Activated T-cell treated with anti-CD3 and anti-CD28 coated beads, Interleukin-2, amount 50 U/mL, for 1 hour (primary cell): ENCODE measurements at places on chromosomes 5 and 9.

- no peak for DNase-seq
Measured at GRCh38 chr9:88753691-88754367, 218.9 kb downstream of the NXNL2 start.

DNA sequence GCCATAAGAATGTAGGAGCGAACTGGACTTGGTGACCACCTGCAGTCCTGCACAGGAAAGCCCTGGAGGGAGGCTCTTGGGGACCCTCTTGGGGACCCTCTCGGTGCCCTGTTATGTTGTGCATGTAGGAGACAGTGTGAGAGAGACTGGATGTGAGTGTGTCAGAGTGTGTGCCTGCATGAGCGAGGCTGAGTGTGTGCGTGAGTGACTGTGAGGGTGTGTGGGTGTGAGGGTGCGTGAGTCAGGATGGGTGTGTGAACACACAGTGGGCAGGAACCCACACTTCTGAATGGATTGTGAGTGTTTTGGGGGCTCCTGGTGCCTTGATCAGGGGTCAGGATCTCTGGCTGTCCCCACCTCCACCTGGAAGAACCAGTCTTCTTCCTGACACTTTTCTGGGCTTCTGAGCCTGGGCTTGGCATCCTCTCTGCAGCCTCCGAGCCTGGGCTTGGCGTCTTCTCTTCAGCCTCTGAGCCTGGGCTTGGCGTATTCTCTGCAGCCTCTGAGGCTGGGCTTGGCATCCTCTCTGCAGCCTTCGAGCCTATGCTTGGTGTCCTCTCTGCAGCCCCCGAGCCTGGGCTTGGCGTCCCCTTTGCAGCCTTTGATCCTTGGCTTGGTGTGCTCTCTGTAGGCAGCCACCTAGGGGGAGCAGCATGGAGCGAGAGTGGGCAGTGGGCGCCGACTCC lies 25.6 kb upstream of the ANKRD33B start:
- DNase-seq: no peak

GRCh38 chr5:34497470-34497808 lies 158.7 kb upstream of the RAI14 start:
- DNase-seq: no peak

DNA sequence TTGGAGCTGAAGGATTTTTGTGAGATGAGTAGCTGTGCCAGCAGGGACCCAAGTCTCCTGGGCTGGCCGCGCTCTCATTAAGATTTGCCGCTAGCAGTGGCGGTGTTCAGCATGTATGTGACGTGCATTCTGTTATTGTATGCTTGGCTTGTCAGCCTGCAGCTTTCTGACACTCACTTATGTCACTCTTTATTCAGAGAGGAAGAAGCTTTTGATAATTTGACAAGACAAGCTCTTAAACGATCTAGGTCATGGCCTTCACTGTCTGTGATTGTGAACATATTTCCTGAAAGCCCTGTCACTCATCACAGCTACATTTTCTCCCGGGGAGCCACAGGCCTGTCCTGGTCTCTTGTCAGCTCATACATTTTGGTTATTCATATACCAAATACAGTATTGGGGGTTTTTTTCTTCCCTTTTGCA lies 98.2 kb upstream of the GRHPR start:
- DNase-seq: no peak

DNA sequence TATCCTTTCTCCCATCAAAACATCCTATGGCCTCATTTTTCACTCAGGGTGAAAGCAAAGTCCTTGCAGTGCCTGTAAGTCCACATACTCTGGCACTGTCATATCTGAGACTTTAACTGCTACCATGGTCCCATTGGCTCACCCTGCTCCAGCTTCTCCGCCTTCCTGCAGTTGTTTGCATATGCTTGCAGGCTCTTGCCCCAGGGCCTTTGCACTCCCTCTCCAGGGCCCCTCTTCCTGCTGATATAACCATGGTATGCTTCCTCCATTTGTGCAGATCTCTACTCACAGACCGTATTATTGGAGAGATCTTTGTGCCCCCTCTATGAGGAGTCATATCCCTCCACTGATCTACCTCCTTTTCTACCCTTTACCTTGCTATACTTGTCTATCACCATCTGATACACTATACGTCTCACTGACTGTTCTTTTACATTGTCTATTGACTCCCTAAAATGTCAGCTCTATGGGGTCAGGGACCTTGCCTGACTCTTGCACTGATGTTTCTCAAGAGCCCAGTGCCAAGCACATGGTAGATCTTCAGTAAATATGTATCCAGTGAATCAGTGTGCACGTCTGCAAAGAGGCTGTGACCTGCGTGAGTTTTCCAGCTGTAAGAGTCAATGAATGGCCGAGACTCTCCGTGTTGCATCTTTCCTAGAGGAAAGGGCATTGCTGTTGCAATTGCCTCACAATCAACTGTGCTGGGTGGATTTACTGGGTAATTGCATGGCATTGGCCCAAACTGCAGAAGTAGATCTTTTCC lies 81.7 kb upstream of the CPEB4 start:
- DNase-seq: no peak

GRCh38 chr5:113514289-113514635 lies 768 bp downstream of the YTHDC2 start:
- DNase-seq: no peak

- no peak for DNase-seq
Measured at GRCh38 chr5:61486476-61486875, 154.4 kb downstream of the ZSWIM6 start.

DNA sequence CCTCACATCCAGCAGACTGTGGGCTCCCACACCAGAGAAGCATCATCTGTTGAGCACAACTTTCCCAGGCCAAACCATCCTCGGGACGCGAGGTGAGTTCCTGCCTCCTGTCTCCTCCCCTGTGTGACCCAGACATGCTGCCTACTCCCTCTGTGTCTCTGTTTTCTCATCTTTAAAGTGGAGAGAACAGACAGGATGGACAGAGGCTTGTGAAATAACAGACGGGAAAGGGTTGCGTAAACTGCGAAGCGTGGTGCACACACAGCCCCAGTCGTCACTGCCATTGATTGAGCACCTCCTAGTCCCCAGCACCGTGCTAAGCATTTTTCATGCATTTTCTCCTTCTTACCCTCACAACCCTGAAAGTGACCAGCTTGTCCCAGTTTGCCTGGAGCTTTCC lies 52.1 kb upstream of the LMX1B start:
- DNase-seq: no peak

- DNase-seq: no peak
Measured at GRCh38 chr5:168286386-168286785, 5.1 kb upstream of the WWC1 start.

GRCh38 chr5:102511666-102512065 lies 12.9 kb upstream of the SLCO6A1 start:
- no peak for DNase-seq

DNA sequence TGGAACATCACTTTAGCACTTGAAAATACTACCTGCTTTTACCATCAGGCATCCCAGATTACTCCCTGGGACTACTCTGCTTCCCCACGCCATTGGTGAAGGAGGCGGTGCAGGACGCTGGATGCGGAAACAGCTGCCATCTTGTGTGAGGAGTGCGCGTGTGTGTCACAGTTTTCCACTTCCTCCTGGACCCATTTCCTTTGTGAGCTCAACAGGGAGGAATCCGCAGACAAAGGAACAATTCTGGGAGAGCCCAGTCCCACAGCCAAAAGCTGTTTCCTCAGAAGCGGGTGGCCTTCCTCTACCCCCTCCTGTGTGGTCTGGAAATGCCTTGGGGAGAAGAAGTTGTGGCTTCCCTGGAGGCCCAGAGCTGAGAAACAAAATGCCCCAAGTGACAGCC lies 16.8 kb downstream of the AFAP1L1 start:
- DNase-seq: no peak

DNA sequence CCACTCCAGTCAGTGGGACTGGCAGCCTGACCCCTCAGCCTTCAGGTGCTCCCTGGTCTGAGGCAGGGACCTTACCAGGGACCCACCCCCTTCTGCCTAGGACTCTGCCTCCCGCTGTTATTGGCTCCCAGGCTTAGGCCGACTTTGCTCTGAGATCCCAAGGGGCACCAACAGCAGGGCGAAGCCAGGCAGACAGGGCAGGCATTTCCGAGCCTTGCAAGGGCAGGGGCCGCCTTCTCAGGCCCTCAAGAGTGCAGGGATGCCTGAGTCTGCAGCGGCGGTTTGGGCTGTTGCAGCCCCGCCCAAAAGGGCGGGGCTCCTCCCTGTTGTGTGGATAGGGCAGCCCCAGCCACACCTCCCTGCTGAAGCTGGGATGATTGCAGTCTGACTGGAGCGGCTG lies 644.6 kb downstream of the PRR16 start:
- DNase-seq: no peak

GRCh38 chr5:38551030-38552017 lies 5.1 kb downstream of the LIFR start:
- no peak for DNase-seq

DNA sequence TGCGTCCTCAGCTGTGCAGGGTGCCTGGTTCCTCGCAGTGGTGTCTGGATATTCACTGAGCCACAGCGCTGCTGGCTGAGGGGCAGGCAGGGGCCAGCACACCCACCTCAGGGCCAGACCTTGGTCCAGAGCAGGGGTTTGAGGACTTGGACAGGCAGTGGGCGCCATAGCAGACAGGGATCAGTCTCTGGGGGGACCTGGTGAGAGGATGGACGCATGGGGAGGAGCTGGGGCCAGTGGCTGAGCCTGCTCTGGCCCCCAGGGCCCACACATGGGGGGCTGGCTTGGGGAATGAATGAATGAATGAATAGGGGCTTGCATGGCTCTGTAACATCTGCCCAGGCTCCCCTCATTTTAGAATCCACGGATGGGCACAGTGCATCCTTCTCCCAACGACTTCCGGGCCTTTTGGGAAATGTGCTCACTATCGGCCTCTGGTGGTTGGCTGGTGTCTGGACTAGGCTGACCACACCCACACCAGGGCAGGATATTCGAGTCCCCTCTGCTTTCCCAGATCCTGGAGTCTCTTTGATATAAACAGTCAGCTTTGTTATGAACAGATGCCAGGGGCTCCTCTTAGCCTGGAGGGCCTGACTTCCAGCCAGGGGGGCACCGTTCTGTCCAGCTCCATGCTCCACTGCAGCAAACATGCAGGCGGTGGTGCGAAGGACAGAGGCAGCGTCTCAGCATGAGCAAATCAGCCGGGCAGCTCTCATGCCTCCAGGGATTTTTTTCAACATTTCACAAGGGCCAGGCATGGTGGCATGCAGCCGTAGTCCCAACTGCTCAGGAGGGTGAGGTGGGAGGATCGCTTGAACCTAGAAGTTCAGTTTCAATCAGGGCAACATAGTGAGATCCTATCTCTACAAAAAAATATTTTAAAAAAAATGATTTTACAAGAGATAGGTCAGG lies 62.6 kb downstream of the NEK6 start:
- peak; percentile 30 for DNase-seq

DNA sequence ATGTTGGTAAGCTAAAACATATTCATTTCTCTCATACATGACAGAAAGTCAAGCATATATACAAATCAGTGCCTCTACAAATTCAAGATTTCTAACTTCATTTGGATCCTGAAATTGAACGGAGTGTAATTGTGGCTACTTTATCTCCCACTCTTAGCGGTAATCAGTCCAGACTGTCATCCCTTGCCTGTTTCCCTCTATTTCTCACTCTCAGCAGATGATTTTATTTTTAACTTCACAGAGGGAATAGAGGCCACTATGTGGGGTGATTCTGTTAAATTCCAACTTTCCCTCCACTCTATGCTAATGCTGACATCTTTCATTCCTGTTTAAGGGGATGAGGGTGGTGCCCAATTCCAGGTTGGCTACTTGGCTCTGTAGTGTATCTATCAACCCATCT lies 153.8 kb upstream of the KCNN2 start:
- no peak for DNase-seq

GRCh38 chr5:123610665-123611405 lies 98.9 kb downstream of the CSNK1G3 start:
- DNase-seq: no peak

DNA sequence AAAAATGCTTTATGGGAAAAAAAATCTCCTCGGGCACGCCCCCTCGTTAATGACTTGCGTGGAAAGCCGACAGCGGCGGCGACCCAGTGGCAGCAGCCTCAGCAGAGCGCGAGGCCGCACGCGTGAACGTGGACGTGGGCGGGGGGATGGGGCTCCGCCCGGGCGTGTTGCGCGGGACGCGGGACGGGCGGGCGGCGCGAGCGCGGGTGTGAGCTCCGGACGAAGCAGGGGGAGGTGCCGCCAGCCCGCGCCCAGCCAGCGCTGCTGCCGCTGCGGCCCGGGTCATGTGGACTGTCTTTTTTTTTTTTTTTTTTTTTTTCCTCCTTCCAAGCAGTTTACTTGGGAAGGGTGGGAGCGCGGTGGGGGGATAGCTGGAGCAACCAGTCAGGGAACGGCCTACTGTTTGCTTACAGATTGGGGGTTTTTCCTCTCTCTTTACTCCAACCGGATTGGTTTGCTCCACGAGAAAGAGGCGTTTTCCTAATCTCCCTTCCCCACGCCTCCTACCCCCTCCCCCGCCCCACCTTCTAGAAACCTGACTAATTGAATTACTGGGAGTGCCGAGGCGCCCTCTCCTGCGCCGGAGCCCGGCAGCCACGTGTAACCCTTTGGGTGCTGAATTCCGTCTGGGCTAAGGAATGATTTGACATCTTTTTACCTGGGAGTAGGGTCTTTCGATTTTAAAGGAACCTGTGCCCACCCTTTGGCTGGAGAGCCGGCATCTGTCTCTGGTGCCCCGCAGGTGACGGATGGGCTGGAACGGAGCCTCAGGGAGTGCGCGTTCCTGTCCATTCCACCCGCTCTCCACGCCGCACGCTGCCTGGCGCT lies 1.7 kb upstream of the EFNA5 start:
- peak; percentile 21 for DNase-seq

GRCh38 chr9:73116031-73116430 lies 35.6 kb upstream of the ANXA1 start:
- no peak for DNase-seq

- DNase-seq: no peak
Measured at GRCh38 chr5:59125011-59125961, 542.4 kb downstream of the RAB3C start.

GRCh38 chr9:128503870-128504269 lies 649 bp upstream of the GLE1 start:
- DNase-seq: no peak

- no peak for DNase-seq
Measured at GRCh38 chr9:98635374-98635773, 73.4 kb downstream of the GABBR2 start.

DNA sequence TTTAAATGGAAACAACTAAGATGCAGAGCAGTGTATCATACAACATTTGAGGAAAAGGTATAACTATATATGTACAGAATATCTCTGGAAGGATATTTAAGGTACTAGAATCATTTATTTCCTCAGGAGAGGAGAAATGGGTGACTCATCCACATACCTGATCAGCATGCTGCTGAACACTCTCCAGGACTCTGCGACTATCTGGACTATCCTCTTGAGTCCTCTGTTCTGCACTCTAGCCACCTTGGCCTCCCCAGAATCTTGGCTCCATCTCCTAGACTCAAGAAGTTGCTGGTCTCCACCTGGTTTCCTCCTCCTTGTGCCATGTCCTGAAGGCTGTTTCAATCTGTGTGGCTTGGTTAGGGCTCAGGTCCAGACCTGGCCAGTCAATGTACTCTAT lies 8.8 kb upstream of the PRDM6 start:
- no peak for DNase-seq
